Muscle of arm (tissue), 14 donors: ENCODE measurements at places on chromosomes 3 and 15.

- DNase-seq = no peak
These were observed 42.2 kb downstream of the PXYLP1 start for GRCh38 chr3:141273700-141274410.

DNA sequence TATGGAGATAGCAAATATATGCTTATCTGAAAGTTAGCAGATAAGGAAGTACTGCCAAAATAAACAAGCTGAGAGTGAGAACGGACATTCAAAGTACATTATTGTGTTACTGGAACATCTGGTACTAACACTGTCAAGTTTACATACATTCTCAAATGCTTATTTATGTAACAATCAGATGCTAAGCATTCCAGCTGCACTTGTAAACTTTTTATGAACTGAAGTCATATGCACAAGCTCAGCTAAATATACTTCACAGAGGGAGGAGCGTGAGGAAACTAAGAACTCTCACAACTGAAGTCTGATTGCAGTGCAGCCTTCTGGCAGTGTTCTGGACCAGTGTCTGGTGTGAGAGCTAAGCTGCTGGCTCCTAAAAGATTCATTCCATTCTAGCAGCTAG, 223.7 kb upstream of the NANOGP8 start:
- peak; percentile 81 for DNase-seq

GRCh38 chr3:10160346-10160745, 4.4 kb upstream of the IRAK2 start:
- DNase-seq = no peak

DNA sequence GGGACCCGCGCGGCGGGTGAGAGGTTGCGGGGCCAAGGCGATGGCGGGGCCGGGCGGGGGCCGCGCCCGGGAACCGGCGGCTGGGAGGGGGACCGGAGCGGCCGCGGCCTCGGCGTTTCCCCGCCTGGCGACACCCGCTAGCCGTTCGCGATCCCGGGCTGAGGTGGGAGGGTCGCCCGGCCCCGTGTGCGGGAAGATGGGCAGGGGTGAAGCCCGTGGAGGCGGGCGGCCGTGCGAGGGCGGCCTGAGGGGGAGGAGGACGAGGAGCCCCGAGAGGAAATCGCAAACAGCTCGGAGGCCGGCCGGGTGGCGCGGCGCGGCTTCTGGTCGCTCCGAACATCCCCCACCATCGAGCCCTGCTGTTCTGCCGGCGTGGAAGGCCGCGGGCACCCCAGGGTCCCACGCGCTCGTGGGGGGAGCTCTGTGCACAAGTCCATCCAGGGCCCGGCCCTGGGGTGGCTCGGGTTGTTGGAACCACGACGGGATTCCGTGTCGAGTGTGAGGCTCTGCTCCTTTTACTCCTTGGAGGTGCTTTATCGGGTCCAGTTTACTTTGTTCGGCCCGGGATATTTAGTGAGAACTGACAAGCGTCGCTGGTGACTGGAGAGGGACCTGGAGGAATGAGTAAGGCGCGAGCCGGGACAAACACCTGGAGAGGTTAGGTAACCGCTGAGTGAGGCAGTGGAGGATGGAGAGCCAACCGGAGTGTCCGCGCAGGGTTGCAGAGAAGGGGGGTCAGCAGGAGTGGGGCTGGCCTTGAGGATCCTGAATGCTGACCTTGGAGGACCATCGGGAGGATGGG, 728 bp downstream of the CRTC3 start:
- peak; percentile 57 for DNase-seq

DNA sequence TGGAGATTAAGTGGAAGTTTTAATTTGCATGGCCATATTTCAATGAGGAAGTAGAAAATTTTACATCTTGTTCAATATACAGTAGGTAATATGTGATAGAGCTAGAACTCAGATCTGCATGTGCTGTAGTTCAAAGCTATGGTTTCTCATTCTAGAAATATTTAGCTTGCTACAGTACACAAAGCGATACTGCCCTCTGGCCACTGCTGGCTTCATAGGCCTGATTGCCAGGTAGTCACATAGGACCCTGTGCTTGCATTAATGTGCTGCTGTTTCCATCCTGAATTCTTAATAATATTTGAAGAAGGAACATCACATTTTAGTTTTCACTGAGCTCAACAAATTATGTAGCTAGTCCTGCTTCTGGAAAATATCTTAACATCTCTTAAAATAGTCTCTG, 87.0 kb downstream of the PLSCR2 start:
- DNase-seq = no peak

GRCh38 chr3:21601178-21601577, 149.8 kb downstream of the ZNF385D start:
- DNase-seq = no peak

GRCh38 chr3:187207624-187208023, 10.3 kb downstream of the RTP1 start:
- DNase-seq = no peak

DNA sequence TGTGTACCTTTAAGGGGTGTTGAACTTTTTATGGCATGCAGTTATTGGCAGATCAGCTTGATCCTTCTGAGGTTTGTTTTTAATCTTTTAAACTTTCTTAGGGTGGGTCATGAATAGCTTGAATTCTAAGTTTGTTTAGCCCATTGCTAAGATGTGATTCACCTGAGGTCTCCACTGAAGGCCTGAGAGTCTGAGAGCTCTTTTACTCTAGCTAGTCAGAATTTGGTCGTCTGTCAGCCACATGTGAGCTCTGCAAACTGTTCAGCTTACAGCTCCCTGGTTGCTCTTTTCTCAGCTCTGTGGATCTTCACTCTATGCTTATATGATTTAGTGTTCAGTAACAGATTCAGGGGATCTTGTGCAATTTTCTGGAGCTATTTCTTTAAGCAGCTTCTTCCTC, 161.3 kb downstream of the ABHD5 start:
- DNase-seq = no peak

DNA sequence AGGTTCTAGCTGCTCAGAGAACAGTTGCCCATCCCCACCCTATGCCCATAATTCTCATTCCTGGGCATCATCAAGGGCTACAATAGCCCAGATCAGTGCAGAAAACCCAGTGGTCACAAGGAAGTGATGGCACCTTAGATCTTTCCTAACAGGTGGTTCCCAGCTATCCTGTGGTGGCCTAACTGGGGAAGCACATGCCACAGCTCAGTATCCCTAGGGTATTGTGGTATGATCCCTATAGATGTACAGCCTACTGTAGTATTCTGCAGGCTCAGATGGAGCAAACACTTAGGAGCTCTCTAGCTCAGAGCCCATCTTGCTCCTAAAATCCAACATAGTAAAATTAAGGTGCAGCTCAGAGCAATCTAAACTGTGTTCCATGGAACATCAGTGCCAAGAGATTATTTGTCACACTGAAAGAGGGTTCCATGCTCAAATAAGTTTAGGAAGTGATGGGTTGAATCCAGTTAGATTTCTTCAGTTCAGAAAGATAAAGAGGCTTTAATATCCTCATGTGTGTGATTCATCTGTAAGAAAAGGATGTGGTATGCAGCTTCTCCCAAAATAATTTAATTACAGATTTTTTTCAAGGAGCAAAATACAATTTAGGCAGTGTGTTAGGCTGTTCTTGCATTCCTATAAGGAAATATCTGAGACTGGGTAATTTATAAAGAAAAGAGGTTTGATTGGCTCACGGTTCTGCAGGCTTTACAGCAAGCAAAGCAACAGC, 4.4 kb downstream of the A4GNT start:
- no peak for DNase-seq

GRCh38 chr3:57069503-57069902, 9.0 kb downstream of the SPATA12 start:
- DNase-seq = peak; percentile 61

DNA sequence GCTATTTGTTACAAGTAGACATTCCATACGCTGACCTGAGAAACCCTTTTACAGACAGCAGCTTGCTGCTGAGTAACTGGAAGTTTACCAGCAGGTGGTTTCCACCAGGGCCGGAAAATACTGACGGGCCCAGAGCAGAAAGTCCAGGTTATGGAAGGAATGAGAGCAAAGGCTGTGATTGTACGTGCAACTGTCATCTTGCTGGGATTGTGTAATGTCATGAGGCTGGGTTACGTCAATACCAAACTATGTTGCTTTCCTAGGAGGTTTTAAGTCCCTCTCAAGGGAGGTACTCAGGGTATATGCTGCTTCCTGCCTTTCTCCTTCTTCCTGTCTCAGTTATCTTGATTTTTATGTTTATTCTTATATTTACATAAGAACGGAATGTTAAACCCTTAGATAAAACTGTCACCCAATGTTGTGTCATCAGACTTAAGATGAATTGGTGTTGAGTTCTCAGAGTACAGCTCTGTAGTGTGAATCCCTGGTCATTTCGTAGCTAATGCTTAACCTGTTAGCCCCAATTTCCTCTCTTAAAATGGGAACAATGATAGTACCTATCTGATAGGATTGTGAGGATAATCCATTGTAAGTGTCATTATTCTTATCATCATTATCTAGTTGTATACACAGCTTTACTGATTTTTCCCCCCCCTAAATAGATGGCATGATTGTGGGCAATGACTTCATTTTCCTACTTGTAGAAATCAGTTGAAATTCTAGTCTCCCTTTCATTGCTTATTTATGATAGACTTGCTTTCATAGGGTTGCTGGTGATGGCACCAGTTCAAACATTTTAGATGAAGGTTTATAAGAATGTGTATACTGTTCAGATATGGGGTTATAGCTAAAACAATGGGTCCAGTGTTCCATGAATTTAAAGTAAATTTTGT, 101.4 kb downstream of the FNDC3B start:
- no peak for DNase-seq

GRCh38 chr3:53496984-53497383, 2.6 kb downstream of the CACNA1D start:
- DNase-seq = no peak

DNA sequence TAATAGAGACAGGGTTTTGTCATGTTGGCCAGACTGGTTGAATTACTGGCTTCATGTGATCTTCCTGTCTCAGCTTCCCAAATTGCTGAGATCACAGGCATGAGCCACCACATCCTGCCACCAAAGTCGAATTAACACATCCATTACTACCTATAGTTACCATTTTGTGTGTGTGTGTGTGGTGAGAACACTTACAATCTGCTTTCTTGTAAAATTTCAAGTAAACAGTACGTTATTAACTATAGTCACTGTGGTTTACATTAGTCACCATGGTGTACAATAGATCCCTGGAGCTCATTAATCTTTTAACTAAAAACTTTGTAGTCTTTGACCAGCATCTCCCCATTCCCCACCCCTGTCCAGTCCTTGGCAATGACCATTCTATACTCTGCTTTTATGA, 270.0 kb downstream of the NAALADL2 start:
- no peak for DNase-seq

- DNase-seq = no peak
These were observed 1.2 kb downstream of the COL8A1 start for GRCh38 chr3:99639579-99639978.

GRCh38 chr3:19226479-19226878, 78.2 kb downstream of the KCNH8 start:
- DNase-seq = no peak

- no peak for DNase-seq
These were observed 5.2 kb downstream of the SNX1 start for GRCh38 chr15:64100958-64101357.

- no peak for DNase-seq
These were observed 5.2 kb downstream of the FOXB1 start for GRCh38 chr15:60009124-60009960.

GRCh38 chr3:107561980-107562379, 39.2 kb downstream of the BBX start:
- DNase-seq = no peak

GRCh38 chr15:93314245-93314644, 225.2 kb upstream of the RGMA start:
- no peak for DNase-seq

DNA sequence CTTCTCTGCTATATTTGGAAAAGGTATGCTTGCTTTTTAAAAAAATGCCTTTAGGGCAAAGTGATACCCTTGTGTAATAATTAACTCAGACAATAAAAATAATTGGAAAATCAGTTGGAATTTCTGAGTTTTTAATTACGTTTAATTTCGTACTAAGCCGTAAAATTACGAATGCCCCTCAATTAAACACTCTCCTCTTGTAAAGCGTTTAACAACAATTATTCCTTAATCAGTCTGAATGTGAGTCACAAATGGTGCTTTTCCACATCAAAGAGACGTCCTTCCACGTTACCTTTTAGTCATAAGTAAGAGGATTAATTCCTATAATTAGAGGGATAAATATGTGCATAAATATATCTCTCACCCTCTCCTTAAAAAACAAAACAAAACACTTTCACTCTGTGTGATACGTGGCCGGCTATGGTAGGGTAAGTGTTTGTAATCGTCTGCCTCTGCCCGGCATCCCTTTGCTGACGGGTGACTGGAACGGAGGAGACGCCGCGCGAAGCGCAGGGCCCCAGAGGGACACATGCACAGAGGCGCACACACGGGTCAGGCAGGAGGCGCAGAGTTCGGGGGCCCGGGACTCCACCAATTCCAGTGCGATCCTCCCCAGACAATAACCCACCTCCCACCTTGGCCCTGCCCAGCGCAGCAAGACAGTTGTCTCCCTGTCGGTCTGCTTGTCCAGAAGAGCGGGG, 9.7 kb upstream of the MEIS2 start:
- no peak for DNase-seq

GRCh38 chr3:127238602-127239001, 45.7 kb downstream of the PRR23E start:
- no peak for DNase-seq

DNA sequence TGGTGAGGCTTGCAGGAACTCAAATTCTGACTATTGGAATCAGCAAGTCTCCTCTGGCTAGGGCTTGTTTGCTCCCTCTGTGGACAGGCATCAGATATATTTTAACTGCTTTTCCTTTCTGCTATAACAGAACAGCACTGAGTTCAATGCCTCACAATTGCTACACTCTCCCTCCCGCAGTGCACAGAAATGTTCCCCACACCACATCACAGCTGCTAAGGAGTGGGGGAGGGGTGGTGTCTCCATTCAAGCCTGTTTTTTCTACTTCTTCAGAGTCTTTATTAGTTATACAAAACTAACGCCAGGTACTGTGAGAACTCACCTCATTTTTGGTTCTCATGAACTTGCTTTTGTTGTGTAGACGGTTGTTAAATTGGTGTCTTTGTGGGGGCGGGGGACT, 68.5 kb downstream of the BCHE start:
- DNase-seq = no peak

- DNase-seq = no peak
These were observed 33.9 kb upstream of the TMCO5A start for GRCh38 chr15:37900326-37901221.

- no peak for DNase-seq
These were observed 14.4 kb downstream of the KY start for GRCh38 chr3:134636406-134636805.

GRCh38 chr3:36606871-36607765, 157.2 kb downstream of the DCLK3 start:
- no peak for DNase-seq
